ENCODE measurements at places on chromosomes 4 and X. TPM values are rescaled to one million over a fixed set of nuclear protein-coding genes. Genes with fewer than 3 reads are reported as not detected.

NAA11 gene
- not detected for total RNA-seq

ZNF157 gene
- total RNA-seq: 0.58 TPM

RXFP1 gene
- 0.07 TPM for total RNA-seq

TMEM164 gene
- 48.8 TPM for total RNA-seq

OTOP1 gene
- not detected for total RNA-seq

HMGN5 gene
- total RNA-seq: 6.4 TPM

MAGEC1 gene
- not detected for total RNA-seq

TMPRSS11D gene
- total RNA-seq: not detected

DAPP1 gene
- total RNA-seq: 41.8 TPM

HTRA3 gene
- total RNA-seq: 0.52 TPM

CASP6 gene
- 41.9 TPM for total RNA-seq

FOXR2 gene
- total RNA-seq: not detected

SMIM10 gene
- total RNA-seq: 0.64 TPM

PPEF1 gene
- 1.6 TPM for total RNA-seq

CACNA1F gene
- 0.48 TPM for total RNA-seq

GAB1 gene
- 33.5 TPM for total RNA-seq

PCDH19 gene
- total RNA-seq: 122 TPM

SLC7A11 gene
- total RNA-seq: 6.3 TPM

NR3C2 gene
- total RNA-seq: 13.9 TPM
